ENCODE measurements at places on chromosomes 1 and 21.

DNA sequence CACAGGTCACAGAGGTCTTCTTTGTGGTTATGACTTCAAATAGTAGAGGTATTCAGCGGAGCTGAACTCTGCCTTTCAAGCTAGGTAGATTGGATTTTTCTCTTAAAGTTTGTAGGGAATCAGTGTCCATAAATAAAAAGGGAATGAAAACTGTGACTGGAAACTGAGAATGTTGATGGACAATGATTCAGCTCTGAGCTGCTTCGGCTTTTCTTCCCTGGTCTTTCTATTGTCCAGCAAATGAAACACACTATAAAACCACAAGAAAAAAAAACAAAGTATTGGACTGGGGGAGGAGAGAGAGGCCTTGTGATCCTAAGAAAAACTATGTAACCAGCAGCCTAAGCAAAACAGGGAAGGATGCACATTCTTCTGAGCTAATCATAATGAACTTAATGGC is 11.1 kb downstream of the TNNI3K start:
- no peak for DNase-seq

DNA sequence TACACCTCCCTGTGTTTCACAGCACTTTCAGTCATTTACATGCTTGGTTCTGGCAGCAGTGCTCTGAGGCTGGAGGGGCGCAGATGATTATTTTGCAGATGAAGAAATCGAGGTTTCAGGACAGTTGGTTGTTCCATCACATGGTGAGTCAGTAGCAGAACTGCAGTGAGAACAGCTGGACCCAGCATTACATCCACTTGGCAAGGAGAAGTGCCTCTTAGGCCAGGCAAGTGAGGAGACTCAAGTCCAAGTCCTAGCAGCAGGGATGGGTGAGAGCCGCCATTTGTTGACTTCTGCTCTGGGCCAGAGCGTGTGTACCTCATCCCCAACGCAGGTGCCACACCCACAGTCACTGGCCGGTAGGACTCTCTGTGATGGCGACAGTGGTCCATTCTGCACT is 26.8 kb upstream of the EPHA8 start:
- DNase-seq: no peak

DNA sequence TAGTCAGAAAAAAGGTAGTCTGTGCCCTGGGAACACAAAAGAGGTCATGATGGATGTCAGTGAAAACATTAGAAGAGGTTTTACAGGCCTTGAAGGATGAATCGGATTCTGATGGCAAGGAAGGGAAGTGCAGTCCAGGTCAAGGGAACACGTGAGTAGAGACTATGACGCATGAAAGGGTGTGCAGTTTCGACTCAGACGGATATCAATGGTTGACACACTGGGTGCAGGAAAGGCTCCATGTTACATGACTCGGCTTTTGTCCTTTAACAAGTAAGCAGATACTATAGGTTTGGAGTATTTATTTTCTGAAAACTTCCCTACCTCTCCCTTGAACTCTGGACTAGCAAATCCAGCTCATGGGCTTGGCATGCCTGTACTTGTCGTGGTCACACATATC is 55.3 kb downstream of the SEC16B start:
- DNase-seq: no peak

DNA sequence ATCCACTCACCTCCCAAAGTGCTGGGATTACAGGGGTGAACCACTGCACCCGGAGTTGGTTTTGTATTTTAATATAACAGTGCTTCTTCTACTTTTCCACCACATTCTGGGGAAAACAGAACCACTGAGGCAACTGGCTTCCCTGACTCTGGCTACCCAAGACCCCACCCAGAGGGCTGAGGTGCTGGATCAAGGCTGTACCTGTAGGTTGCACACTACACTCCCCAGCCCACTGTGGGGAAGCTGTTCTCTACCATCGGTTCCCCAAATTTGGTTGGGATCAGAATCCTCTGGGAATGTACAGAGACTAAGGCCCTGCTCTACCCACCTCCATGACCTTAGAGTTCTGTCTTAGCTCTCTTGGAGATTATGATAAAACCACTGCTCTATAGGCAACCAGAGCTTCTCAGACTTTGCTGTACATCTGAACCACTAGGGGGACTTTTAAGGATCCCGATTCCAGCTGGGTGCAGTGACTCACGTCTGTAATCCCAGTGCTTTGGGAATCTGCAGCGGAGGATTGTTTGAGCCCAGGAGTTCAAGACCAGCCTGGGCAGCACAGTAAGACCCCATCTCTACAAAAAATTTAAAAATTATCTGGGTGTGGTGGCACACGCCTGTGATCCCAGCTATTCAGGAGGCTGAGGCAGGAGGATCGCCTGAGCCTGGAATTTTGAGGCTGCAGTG is 51.6 kb downstream of the GNG4 start:
- peak; percentile 71 for DNase-seq

GRCh38 chr1:44648529-44649250 is 25.6 kb downstream of the TMEM53 start:
- DNase-seq: no peak

- DNase-seq: no peak
These were observed 39.1 kb upstream of the LRP8 start for GRCh38 chr1:53366901-53367502.

GRCh38 chr1:70843452-70843851 is 204.2 kb downstream of the PTGER3 start:
- DNase-seq: no peak

DNA sequence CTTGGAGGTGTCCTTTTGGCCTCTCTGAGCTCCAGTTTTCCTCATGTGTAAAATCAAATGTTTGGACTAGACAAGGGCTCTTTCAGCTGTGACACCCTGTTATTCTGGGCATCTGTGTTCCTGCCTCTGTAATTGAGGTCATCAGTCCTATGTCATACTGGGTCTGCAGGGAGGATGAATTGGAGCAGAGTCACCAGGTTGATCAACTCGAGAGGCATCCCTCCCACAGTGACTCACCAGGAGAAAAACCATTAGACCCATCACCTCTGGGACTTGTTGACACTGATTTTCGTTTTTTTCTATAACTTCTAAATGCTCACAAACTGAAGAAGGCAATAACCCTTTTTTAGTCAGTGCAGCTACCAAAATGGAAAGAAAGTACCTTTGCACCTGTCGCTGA is 82.2 kb downstream of the ST6GALNAC5 start:
- DNase-seq: no peak

DNA sequence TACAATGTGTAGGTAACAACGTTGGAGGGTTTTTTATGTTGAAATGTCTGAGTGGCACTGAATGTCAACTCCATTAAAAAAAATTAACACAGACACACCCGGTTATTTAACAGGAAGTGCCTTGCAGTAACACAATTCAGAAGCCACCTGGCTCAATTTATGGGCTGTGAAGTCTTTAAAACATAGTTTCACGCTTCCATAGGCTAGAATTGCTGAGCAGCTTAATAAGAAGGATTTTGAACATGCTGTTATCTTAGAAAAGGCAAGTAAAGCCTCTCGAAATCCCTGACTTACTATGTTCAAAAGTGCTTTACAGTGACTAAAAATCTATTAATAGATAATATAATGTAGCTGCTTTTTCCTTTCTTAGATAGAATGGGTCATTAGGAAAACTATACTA is 19.7 kb downstream of the SRSF4 start:
- DNase-seq: no peak

DNA sequence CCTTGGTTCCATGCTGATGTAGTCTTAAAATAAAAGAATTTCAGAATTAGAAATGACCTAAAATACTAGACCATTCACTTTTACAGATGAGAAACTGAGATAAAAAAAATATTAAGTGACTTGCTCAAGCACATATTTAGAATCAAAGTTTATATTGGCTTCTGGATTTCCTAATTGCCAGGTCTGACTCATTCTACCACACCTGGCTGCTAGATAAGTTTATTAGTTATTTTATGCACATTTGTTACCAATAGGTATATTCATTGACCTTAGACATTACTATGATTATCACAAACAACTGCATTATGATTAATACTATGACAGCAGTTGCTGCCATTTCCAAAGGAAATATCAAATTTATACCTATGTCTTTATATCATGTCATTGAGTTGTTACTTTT is 497.5 kb downstream of the RWDD3 start:
- no peak for DNase-seq

DNA sequence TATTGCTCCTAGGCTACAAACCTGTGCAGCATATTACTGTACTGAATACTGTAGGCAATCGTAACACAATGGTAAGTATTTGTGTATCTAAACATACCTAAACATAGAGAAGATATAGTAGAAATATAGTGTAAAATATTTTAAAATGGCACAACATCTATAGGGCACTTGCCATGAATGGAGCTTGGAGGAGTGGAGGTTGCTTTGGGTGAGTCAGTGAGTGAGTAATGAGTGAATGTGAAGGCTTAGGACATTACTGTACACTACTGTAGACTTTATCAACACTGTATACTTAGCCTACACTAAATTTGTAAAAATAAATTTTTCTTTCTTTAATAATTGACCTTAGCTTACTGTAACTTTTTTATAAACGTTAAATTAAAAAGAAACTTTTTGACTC is 7.9 kb downstream of the LEFTY2 start:
- no peak for DNase-seq

- no peak for DNase-seq
These were observed 16.6 kb downstream of the AK4 start for GRCh38 chr1:65164633-65165032.

DNA sequence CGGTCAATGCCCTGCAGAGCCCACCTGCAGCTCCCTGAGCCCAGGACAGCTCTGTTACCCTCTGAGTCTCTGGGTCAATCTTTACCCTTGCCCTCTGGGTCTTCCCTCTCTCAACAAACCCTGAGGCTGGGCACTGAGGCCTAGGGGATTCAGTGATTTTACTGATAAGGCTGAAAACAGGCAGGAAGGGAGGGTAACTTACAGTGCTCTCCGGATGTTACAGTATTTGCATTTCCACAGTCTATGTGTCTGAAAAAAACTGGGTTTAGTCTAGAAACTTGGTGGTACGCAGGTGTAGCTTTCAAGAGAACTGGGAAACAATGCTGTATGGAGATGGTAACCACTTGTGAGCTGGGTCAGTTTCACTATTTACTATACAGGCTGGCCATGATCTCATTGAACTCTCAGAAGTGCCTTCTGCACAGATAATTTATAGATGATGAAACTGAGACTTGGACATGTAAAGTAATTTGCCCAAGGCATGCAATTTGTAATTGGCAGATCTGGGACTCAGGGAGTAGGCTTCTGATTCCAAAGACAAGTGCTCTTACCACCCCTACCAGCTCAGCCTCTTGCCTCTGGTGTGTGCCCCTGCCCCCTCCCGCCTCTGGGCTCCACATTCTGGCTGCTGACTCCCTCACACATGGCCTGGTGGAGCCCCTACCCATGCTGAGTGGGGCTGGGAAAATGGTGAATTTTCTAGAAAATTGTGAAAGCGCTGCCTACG is 48.8 kb downstream of the TENT5C start:
- no peak for DNase-seq

DNA sequence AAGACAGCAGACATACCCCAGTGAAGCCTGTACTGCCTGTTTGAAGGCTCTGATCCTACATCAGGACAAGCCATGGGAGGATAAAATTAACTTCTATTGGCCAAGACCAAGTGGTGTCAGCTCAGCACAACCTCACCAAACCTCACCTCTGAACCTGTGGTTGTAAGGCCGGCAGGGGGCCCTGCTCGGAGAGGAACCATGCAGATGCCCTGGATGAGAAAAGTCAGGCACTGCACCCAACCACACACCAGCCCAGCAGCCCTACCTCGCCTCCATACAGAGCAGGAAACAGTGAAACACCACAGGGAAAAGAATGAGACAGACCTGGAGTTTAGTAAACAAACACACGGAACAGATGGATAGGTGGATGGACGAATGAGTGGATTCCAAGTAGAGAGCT is 70.0 kb upstream of the PAX7 start:
- DNase-seq: no peak

- no peak for DNase-seq
These were observed 38.0 kb downstream of the JAK1 start for GRCh38 chr1:64928325-64928724.

- DNase-seq: no peak
These were observed 111.5 kb downstream of the PSMG1 start for GRCh38 chr21:39071623-39072214.

DNA sequence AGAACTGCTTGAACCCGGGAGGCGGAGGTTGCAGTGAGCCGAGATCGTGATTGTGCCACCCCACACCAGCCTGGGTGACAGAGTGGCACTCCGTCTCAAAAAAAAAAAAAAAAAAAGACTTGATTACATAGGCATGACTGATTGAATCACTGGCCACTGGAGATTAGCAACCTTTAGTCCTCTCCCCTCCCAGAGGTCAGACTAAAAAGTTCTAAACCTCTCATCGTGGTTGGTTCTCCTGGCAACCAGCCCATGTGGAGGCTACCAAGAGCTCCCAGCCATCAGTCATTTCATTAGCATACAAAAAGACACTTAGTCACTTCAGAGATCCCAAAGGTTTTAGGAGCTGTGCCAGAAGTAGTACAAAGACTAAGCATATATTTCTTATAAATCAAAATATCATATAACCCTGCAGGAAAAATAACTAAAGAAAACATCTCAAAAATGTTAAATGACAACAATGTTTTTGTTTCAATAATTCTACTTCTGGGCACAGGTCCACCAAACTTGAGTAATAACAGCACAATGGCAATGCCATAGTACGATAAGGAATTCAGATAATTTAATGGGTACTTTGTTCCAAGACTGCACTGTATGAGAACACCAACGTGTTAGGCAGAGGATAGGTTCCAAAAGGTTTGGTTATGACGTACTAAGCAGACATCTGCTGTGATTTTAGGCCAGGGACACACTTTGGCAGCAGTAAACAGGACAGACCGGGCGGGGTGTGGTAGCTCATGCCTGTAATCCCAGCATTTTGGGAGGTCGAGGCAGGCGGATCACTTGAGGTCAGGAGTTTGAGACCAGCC is 18.1 kb downstream of the USP48 start:
- DNase-seq: peak; percentile 77

DNA sequence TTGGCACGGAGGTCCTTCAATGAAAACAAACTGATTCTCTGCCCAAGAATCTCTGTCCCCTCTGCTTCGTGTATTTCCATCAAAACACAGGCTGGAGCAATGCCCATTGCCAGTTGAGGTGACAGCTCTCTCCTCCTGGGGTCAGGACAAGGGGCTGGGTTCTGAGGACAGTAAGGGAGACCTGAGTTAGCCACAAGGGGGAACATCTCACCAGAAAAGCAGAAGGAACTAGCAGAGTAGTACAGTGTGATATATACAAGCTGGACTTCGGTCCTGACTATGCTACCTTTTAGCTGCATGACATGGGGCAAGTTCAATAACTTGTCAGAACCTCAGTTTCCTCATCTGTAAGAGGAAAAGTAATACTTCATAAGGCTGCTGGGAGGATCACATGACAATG is 50.3 kb downstream of the SYT2 start:
- DNase-seq: peak; percentile 24

DNA sequence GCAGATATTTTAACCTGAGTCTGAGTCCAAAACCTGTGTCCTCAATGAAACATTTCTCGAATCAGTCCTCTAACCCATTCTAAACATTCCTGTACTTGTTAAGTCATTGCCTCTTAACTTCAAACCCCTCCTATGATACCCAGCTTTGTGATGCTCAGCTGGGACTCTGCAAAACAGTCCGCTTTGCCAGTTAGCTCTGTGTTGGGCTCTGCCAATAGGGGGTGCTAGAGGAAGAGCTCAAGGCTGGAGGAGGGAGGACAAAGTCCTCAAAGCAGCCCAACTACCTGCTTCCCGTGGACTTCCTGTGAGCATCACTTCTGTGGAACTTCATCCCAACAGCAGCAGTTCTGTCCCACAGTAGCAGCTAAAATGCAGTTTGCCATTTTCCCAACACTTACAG is 38.1 kb upstream of the SYT14 start:
- no peak for DNase-seq
